Fibroblast of skin of left quadriceps (primary cell): ENCODE measurements at places on chromosomes 1 and 21.

DNA sequence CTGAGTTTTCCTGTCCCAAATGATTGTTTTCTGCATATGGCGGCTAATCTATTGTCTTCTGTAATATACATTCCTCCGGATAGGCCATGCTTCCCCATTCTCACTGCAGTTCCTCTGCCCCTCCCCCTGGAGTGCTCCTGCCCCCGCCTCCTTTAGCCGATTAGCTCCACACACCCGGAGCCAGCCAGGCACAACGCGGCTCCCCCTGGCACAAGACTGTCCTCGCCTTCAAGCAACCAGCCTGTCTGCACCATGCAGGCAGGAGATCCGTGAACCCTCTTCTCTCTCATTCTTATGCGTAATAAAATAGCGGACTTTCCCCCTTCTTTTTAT, 18.0 kb downstream of the SERTAD4 start:
- DNase-seq: no peak

DNA sequence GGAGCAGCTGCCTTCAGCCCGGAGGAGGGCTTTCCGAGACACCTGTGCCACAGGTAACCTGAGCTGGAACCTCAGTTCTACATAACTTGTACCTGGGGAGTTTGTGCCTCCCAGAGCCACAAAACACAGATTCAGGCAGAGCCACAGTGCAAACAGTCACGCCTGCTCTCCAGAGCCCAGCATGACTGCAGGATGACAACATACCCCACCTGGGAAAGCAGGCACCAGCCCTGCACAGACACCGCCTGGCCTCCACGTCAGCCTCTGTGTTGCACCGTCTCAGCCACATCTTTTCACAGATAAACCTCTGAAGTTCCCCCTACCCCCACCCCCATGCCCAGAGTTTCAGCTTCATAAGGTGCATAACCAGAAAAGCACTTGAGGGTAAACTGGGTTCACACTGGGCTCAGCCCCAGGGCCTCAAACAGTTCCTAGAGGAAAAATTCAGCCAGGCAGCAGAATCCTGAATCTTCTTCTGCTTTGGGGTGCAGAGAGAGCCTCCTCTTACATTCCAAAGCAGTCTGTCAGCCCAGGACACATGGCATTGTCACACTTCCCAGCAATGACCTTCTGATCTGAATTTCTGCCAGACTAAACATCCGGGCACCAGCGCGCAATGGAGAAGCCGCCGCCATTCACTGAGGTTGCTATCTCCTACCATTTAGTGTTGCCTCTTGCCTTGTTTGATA, 229.5 kb downstream of the TOMM20 start:
- DNase-seq: no peak

DNA sequence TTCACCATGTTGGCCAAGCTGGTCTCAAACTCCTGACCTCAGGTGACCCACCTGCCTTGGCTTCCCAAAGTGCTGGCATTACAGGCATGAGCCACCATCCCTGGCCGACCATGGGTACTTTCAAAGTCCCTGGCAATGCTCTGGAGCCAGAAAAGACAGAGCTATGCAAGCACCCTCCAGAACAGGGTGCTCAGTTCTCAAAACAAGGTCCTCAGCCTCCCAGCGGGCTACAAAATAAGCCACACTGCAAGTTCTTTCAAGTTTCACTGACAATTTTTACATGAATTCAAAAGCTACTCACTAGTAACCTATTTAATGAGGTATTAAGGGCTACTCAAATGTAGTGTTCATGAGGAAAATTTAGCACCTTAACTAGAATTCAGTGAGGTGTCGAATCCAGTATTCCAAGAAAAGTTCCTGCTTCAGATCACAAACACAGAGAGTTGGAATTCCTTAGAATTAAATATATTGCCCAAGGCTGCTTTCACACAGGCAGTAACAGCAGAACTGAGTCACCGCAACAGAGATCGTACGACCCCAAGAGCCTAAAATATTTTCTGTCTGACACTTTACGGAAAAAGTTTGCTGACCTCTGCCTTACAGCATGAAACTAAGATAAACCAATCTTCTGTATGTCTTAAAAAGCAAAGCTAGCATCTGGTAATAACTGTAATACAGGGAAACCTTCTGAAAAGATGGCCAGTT, 60.7 kb downstream of the HSF2BP start:
- no peak for DNase-seq

- no peak for DNase-seq
Measured at GRCh38 chr1:63918418-63918945, 144.7 kb downstream of the ROR1 start.

DNA sequence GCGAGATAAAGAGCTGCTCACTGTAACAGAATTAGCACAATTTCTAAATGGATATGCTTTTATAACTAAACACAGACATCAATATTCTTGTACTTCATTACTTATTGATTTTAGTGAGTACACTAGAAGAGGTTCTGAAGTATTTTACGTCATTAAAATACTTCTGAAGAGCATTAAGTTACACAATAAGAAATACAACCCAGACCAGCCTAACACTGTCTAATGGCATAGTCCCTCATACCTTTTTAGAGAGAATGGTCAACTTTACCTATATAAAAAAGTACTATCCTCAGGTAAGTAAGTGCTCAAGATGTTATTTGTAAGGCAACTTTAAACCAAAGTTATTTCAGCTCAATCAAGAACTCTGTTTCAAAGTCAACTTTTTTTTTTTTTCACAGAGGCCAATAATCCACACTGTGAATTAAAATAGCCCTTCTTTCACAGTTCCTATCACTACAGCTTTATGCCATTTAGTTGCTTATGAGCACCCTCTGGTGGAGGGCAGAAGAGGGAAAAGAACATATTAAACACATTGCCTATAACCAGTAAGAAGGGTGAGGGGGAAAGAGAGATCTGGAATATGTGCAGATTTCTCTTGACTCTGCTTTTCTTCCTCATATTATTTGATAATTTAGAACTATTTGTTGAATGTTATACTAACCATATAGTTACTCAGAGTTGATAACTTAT, 182.1 kb upstream of the DMRTA2 start:
- peak; percentile 10 for DNase-seq

DNA sequence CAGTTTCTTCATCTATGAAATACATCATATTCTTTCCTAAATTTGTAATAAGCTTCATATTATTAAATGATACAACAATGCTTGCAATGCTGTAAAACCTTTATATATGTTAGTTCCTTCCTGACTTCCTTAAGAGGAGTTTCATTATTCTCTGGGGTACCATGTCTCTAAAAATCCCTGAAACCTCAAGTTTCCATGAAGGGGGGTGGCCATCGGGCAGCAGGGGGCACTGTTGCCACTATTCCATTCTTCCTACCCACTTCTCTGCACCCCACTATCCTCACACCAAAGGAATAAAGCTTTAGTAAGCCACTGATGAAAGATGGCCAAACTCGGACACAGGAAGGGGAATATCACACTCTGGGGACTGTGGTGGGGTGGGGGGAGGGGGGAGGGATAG, 9.0 kb upstream of the DMRTB1 start:
- DNase-seq: no peak

DNA sequence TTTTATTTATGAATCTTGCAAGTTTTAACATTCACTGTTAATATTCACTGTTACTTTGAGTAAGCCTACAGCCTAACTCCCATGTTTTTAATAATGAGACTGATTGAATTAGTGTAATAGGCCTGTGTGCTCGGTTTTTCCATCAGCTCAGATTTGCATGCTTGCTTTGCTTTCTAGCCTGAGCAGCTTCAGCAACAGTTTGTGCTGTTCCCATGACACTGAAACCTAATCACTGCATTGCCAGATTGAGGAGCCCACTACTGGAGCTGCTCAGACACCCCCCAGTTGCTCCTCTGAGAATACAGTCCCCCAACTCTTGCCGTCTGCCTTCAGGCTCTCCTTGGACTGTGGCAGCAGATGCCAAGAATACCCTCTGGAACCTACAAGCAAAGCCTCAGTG, 695.4 kb downstream of the BRINP3 start:
- DNase-seq: no peak

DNA sequence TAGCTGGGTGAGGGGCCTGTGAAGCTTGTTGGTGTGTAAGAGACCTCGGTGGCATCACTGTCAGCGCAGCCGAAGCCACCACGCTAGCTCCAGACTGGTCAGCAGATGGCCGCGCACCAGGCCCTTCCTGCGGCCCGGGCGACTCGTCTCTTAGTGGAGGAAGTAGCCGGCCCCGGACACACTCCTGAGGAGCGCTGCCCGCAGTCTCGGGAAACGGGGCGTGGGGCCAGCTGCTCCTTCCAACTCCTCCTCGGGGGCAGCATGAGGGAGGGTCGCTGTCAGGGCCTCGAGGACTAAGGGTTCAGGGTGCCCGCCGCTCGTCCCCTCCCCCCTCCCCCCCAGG, 20.4 kb downstream of the H3-3A start:
- no peak for DNase-seq

DNA sequence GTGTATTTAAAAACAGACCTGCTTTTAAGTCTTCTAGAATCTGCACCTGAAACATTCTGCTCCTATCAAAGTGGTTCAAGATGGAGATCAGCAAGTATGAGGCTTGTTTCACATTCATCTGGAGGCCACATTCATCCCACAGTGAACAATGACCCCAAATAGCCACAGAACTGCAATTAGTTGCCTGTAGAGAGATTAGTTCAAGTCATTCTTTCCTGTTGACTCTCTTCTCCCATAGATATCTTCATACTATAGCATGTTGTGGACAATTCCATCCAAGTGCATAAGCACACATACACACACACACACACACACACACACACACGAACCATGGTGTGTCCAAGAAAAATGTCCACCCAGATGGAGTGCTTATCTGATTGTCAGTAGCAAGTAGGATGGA, 101.7 kb upstream of the FGGY start:
- no peak for DNase-seq

DNA sequence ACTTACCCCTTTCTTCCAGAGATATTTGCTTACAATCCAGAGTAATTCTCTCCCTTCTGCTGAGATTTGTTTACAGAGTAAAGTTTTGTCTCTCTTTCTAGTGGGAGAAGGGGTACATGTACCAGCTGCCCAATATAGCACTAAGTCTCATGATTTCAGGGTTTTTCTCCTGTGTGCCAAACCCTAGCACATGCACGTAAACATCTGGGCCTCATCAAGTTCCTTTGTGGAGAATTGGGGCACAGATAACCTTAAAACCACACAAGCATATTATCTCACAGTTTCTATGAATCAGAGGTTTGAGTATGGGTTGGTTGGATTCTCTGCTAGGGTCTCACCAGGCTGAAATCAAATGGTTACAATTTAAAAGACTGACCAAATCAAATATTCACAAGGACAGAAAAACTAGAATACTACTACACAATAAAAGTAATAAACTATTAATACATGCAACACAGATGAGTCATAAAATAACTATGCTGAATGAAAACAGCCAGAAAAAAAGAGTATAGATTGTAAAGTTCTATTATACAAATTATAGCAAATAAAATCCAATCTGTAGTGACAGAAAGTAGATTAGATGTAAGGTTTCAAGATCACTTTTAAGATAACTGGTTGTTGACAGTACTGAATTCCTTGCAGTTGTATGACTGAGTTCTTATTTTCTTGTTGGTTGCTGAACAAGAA, 347.4 kb upstream of the PTBP2 start:
- DNase-seq: no peak

GRCh38 chr1:89844241-89844807, 23.5 kb downstream of the LRRC8D start:
- no peak for DNase-seq

DNA sequence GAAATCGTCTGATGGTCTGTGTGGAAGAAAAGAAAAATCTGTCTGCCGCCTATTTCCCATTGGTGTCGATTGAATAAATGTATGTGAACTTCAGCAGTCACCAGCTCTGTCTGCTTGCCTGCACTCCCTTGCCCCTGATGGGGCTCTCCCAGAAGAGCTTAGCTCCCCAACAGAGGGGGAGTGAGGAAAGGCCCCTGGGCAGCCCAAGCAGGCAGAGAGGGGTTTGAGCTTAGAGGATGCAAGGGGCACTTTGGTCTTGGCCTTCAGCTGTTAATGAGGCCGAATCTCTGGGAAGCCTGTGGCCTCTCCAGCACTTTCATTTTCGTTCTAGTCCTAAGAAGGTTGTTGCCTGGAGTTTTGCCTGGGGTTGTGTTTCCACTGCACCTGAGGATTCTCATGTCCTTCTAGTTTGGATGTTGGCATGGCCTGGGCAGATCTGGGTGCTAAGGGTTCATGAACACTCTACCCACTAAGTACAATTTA, 2.8 kb downstream of the FOXD2 start:
- no peak for DNase-seq

- DNase-seq: no peak
Measured at GRCh38 chr1:200398373-200398772, 11.5 kb downstream of the ZNF281 start.

DNA sequence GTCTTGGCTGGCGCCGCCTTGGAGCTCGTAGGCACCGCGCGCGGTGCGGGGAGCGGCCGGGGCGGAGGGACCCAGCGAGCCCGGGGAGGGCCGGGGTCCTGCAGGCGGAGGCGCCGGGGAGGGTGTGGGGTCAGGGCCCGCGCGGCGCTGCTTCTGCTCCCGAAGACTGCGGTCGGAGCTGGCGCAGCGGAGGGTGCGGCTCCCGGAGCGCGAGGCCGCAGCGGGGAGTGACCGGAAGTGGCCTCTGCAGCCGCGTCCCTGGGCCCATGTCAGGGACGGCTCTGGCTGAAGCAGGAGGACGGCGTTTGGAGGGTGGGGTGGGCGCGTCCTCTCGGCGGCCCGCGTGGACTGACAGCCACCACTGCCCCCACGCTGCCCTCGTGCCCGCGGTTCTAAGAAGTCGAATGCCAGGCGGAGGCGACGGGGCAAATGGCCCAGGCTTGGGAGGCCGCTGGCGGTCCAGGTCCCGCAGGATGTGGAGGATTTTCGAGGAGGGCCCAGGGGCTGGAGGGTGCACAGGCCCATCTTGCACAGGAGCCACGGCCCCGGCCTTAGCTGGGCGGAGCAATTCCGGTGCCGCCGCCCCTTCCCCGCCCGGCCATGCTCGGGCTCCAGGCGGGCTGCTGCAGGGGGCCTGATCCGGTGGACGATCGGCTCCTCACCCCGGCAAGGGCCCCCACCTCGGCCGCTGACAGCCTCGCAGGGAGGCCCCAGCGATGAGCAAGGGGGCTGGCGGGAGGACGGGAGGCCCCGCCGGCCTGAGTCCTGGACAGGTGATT, 7.7 kb upstream of the ZNF669 start:
- no peak for DNase-seq

DNA sequence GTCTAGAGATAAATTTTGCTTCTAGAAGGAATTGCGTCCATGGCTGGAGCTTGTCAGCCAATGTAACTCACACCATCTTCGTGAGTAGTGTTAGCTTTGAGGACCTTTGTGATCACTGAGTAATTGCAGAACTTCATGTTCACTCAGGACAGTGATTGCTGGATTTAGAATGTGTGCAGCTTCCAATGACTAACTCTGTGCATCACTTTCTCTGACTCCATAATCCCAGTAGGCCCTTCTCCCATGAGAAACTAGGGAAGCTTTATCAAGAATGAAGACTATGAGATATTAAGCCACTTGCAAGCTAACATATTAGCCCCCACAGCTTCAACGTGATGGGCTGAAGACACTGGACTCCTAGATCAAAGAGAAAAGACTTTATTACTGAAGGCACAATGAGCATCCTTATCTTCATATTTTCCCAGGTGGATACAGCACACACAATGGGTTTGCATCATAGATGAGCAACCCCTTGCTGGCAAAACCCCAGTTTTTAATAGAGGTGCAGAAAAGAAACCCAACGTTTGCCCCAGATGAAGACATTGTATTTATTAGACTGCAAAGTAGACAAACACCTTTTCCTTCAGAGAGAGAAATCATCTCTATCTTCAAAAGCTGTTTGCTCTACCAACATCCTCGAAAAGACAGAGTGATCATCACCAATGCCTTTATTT, 561.0 kb downstream of the LTN1 start:
- DNase-seq: no peak

GRCh38 chr1:180486092-180486491, 16.3 kb downstream of the ACBD6 start:
- no peak for DNase-seq

- no peak for DNase-seq
Measured at GRCh38 chr1:223144914-223145313, 1.9 kb upstream of the TLR5 start.
